ENCODE measurements at places on chromosomes 5 and 9. TPM values are rescaled to one million over a fixed set of nuclear protein-coding genes. Genes with fewer than 3 reads are reported as not detected.

Gene MYORG
- 6.2 TPM for total RNA-seq

Gene SPEF2
- total RNA-seq: 2.1 TPM

Gene WDR38
- total RNA-seq: not detected

Gene DIMT1
- 39.1 TPM for total RNA-seq

Gene BTNL8
- not detected for total RNA-seq

Gene FSTL4
- 6.3 TPM for total RNA-seq

Gene GLDC
- total RNA-seq: 14.1 TPM

Gene PDZD2
- total RNA-seq: 0.19 TPM

Gene LCP2
- not detected for total RNA-seq

Gene CMYA5
- 0.53 TPM for total RNA-seq

Gene PCSK1
- total RNA-seq: 0.16 TPM

Gene TRIM36
- total RNA-seq: 2.6 TPM

Gene FCHSD1
- total RNA-seq: 9.6 TPM

Gene FAM151B
- 1.2 TPM for total RNA-seq

Gene SLC22A4
- 4.9 TPM for total RNA-seq

Gene SLC1A3
- not detected for total RNA-seq

Gene FYB1
- total RNA-seq: 9.7 TPM

Gene PCDHB15
- total RNA-seq: not detected

Gene BARHL1
- total RNA-seq: not detected

Gene GMCL2
- total RNA-seq: not detected

Gene PCDHB9
- not detected for total RNA-seq

Gene TAF1L
- total RNA-seq: not detected

Gene TYRP1
- 0.14 TPM for total RNA-seq

Gene ZCCHC9
- total RNA-seq: 26.3 TPM

Gene FNBP1
- 11.6 TPM for total RNA-seq

Gene FOXD4L5
- 0.11 TPM for total RNA-seq

Gene VCAN
- 10.5 TPM for total RNA-seq

Gene COX7C
- 626 TPM for total RNA-seq

Measured in A549 treated with ZK216348 at 1 μM for 4 hours (cell line).